ENCODE measurements at places on chromosomes 16 and 17.

GRCh38 chr17:62627904-62628633, 599 bp downstream of the MRC2 start:
- DNase-seq, result no peak

DNA sequence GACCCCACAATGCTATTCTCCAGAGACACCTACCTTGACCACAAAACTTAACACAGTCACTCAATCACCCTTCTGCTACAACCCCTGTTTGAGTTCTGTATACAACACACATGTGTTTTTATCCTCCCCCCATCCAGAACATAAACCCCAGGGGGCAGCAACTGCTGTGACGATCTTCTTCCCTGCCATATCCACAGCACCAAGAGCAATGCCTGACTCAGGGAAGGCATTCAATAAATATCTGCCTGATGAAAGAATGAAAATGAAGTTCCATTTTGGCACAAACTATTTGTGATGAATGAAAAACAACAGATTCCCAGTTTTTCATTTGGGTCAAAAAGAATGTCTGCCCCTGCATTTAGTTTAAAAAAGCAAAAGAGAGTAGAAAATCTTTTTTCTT, 27.0 kb downstream of the ASIC2 start:
- no peak for DNase-seq

- DNase-seq, result no peak
Measured at GRCh38 chr16:6548507-6548906, 784.1 kb upstream of the RBFOX1 start.

DNA sequence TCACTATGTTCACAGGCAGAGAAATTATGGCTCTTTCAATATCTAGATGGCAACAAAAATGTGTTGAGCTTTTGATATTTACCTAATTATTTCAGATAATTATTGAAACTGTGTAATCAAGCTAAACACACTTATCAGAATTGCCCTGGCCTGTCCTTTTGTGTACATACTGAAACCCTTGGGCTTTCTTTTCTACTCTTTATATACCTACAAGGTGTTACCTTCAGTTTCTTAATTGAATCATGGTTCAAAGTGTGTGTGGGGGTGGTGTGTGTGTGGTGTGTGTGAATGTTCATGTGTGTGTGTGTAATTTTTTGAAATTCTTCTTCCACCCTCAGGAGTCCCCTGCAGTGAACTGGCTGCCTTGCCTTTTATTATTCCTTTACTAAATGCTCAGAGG, 506.8 kb upstream of the SOX9 start:
- DNase-seq, result no peak

DNA sequence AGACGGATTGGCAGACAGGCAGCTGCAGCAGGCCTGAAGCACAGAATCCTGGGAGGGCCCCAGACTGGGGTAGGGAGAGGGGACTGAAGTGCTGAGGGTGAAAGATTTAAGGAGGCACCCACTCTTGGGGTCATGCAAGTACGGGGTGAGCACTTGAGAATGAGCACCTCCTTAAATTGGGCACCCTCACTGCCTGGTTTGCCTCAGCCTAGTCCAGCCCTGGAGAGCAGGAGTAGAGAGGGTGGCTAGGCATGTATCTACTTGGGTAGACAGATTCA, 154.1 kb upstream of the CDC42EP4 start:
- DNase-seq, result no peak
